ENCODE measurements at places on chromosomes 16 and 17.

DNA sequence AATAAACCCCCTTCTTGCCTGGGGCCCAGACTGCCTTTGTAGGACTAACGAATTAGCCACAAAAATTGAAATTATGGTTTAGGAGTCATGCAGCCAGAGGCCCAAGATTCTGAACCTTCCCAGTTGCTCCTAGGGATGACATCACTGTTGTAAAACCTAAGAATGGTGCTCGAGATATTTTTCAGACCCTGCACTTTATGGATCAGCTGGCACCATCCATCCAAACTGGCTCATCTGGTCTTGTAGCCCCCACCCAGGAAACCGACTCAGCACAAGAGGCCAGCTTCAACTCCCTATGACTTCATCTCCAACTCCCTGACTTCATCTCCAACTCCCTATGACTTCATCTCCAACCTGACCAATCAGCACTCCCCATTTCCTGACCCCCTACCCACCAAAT is 10.9 kb upstream of the EVPL start:
- no peak for DNase-seq

- DNase-seq: no peak
Measured at GRCh38 chr17:4229627-4230541, 33.9 kb downstream of the ANKFY1 start.

DNA sequence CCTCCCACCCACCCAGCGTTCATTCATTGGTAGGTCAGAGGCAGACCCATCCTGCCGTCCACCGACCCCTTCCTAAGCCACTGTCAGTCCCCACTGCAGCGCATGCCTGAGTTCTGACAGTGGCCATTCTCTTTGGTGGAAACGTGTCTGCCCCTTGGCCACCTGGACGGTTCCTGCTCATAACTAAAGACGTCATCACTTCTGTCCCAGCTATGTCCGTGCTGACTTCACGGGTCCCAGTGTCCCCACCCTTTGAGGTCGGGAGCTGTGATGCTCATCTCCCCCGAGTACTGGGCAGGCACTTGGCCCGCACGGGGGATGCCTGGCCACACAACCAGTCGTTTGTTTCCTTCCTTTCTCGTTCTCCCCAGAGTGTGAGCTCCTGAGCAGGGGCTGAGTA is 267.1 kb downstream of the C16orf95 start:
- no peak for DNase-seq

GRCh38 chr16:25094596-25094995 is 16.9 kb upstream of the LCMT1 start:
- DNase-seq: no peak

GRCh38 chr17:82964851-82965341 is 114.5 kb upstream of the METRNL start:
- no peak for DNase-seq

GRCh38 chr16:10938321-10938720 is 3.9 kb downstream of the DEXI start:
- no peak for DNase-seq

GRCh38 chr17:7218166-7218565 is 1.5 kb downstream of the DLG4 start:
- no peak for DNase-seq

- DNase-seq: no peak
Measured at GRCh38 chr16:79307214-79307613, 293.3 kb downstream of the MAF start.

- DNase-seq: no peak
Measured at GRCh38 chr17:16374146-16374938, 6.5 kb upstream of the UBB start.

- DNase-seq: no peak
Measured at GRCh38 chr17:50252781-50253180, 21.5 kb upstream of the TMEM92 start.

DNA sequence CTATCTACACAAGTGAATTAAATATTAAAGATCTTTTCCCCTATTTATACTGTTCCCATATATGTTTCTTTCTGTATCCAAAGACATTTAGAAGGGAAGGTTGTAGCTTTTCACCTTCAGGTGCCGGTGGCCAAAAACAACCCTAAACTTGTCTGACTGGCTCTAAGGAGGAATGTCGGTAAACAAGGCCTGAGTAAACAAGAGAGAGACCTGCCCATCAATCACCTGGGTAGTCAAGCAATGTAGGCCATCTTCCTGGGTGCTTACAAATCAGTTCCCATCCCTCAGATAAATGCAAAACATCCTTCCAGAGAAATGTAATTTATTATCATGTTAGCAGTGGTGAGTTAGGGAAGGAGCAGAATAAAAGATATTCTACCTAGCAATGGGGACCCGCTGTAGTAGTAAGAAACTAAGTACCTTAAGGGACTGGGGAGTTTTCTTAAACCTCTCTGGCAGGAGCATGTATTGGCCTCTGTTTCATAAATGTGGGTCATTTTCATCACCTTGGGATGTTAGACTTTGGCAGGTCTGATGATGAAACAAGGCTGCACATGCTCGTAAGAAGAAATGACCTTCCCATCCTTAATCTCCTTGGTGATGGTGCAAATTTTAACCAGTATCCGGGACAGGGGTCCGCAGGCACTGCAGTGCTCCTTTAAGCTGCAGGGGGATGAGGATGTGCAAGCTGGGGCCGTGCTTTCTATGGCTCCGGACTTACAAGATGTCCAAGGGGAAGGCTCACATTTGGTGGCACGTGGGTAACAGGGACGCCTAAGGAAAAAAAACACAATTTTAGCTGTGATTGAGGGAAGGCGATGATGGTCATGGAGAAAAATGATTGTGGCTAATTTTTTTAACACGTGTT is 8.4 kb downstream of the KRT39 start:
- no peak for DNase-seq

DNA sequence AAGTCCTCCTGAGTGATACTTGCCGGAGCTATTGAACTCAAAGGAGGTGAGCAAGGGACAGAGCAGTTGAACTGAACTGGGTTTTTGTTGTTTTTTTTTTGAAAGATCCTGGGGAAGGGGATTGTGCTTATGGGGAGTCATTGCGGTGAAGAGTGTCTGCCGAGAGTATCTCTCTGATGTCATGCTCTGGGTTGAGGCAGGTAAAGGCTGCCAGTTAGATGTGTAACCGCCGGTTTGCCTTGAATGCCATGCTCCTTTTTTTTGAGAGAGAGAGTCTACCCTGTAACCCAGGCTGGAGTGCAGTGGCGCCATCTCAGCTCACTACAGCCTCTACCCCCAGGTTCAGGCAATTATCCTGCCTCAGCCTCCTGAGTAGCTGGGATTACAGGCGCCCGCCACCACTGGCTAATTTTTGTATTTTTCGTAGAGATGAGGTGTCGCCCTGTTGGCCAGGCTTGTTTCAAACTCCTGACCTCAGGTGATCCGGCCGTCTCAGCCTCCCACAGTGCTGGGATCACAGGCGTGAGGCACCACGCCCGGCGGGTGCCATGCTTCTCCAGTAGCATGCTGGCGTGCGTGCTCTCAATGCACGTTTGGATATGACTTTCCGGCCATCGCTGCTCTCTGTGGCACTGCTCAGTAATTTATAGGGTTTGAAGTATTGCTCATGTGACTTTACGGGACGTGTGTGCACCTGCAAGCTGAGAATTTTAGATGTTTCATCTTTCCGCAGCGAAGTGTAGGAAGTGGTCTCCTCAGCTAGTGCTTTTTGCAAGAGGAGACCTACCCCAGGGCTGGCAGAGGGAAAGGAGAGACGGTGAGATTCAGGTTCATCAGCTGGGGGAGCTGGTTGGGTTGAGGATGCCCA is 8.5 kb downstream of the ZC3H18 start:
- no peak for DNase-seq

DNA sequence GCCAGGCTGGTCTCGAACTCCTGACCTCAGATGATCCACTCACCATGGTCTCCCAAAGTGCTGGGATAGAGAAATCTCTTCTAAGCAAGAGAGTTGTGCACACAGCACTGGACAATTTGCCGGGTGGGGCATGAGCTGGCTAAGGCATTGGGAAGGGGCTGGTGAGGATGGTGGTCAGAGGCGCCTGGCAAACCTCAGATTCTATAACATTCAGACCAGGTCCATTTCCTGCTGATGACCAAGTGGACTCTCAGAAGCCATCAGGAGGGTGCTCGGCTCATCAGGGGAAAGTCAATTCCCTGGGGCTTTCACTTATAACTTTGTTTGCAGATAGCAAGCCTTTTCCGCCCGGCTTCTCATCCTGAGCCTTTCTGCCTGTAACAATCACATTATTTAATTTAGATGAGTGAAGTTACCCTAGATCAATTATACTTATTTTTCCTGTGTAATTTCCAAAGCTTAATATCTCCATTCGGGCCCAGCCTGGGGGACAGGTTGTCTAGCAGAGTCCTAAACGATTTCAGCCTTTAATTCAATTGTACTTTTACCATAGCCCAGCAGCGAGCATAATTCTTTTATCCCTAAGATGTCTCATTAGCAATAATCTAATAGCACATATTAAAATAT is 15.0 kb upstream of the SLC6A2 start:
- DNase-seq: no peak

DNA sequence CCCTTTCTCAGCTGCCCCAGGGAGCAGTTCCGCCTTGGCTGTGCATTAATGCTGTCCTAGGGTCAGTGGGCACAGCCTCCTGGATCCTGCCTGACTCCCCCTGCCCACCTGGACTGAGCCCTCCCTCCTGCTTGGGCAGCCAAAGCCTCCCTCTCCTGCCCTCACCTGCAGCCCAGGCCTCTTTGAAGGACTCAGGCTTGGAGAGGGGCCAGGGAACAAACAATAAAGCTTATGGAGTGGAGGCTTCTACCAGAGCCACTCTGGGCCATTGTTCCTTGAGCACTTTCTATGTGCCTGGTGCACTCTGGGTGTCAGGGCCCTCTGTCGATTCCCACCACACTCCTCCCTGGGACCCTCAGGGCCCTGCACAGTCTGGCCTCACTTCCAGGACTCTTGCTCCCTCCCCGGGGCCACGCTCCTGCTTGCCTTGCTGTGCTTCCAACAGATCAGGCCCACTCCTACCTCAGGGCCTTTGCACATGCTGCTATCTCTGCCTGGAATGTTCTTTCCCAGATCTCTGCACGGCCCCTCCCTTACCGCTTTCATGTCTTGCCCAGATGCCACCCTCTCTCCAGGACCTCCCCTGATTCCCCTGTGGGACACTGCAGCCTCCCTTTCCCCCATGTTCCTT is 5.0 kb downstream of the KCNJ12 start:
- DNase-seq: no peak

GRCh38 chr16:80544326-80544725 is 3.5 kb downstream of the DYNLRB2 start:
- no peak for DNase-seq

GRCh38 chr17:4676791-4677190 is 27.1 kb downstream of the PELP1 start:
- no peak for DNase-seq

- DNase-seq: no peak
Measured at GRCh38 chr16:66267292-66268014, 99.0 kb upstream of the CDH5 start.

DNA sequence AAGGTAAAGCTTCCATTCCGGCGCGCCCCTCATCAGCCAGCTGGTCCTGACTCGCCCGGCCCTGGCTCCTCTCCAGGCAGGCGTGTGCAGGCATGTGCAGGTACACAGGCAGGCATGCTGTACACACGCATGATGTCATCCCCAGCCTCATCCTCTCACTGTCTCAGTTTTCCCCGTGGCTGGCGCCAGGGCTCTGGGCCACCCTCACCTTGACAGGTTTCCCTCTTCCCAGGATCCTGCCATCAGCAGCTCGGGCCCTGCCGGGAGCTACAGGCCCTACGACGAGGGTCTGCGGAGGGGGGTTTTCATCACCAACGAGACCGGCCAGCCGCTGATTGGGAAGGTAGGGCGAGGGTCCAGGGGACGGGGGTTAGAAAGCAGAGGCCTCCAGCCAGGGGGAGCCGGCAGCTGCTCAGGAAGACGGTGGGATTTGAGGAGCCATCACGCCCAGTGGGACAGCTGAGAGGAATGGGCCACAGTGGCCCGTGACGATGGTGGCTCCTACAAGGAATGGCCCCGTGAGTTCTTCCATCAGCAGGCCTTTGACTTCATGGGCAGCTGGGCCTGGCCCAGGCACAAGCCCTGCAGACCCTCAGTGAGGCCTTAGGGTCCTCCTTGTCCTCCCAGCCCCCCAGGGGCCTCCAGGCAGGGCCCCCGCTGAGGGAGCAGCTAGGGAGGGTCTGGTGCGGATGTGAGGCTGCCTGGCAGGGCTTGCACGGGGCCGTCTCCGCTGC is 8.5 kb downstream of the GAA start:
- no peak for DNase-seq

GRCh38 chr17:17849147-17849820 is 12.5 kb upstream of the SREBF1 start:
- peak; percentile 59 for DNase-seq

DNA sequence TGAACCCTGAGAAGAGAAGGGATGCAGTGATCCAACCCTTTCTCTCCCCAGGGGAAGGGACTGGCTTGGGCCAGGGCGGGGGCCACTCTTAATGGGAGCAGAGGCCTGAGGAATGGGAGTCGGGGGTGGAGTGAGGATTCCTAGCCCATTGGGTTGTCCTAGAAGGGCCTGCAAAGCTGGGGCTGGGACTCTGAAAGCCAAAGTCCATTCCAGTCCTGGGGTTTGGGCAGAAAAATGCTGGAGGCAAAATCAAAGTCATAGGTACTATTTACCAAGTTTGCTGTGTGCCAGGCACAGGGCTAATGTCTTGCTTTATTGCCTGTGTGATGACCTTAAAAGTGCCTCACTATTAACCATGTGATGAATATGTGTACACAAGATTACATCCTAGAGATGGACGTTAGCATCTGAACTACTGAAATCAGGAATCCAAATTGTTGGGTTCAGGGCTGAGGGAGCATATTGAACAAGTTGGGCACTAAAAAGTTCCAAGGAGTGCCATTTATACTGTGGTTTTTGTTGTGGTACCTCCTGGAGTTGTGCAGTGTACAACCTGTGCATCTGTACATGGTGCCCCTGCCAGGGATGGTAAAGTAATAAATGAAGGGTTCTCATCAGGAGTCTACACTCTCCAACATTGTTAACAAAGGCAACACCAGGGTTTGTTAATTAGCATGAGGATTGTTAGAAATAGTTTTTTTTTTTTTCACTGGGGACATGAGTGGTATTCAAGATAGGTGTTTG is 84.4 kb upstream of the NKD1 start:
- no peak for DNase-seq

GRCh38 chr17:82103553-82104451 is 5.8 kb upstream of the FASN start:
- DNase-seq: no peak

DNA sequence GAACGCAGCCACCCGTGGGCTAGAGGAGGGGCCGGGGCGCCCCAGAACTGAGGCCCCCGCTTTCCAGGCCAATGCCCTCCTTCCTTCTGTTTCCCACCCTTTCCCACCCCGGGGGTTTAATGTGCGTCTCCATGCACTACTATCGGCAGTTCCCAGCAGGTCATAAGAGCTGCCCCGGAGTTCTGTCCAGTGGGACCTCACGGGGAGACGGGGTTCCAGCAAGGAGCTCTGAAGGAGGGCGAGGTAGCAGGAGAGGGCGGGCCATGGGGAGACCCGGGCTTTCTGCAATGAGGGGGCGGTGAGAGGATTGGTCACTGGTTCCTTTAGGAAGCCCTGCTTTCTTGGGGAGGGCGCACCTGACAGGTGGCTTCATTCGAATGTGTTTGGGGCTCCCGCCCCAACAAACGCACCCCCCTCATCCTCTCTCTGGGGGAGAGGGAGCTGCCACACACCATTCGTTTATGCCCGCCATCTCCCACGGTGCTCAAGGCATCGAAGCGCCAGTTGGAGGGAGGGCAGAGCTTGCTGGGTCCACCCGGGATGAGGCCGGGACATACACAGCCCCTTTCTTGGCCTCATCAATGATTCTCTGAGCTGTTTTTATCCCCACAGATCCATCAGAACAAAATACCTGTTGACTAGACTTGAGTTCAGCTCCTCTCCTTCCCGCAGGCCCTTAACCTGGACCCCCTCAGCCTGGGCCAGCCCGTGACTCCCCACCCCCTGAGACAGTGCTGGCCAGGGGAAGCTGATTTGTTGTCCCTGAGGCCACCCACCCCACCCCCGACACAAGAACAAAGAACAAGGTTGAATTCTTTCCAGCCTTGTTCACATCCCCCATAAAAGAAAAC is 44.1 kb downstream of the SLC7A5 start:
- no peak for DNase-seq
